Smooth muscle cell of the umbilical artery (primary cell): ENCODE measurements at places on chromosomes 4 and X. TPM values are rescaled to one million over a fixed set of nuclear protein-coding genes. Genes with fewer than 3 reads are reported as not detected.

CCNQ gene
- 24.5 and 31.8 TPM in 2 replicates for total RNA-seq

ARHGAP4 gene
- total RNA-seq = 0.97 and 2.1 TPM in 2 replicates

PPP3CA gene
- 52.9 and 53.2 TPM in 2 replicates for total RNA-seq

EXOC1L gene
- total RNA-seq = not detected in 2 replicates

NCAPG gene
- 2.1 and 20.7 TPM in 2 replicates for total RNA-seq

CRMP1 gene
- total RNA-seq = 0.30 and 5.5 TPM in 2 replicates

CTAG2 gene
- 0.65 and 3.3 TPM in 2 replicates for total RNA-seq

RPL9 gene
- total RNA-seq = 816 and 2,873 TPM in 2 replicates

ADH5 gene
- total RNA-seq = 158 and 183 TPM in 2 replicates

CC2D2A gene
- 17.8 and 19.7 TPM in 2 replicates for total RNA-seq

F11 gene
- total RNA-seq = not detected in 2 replicates

ZDHHC9 gene
- total RNA-seq = 24.3 and 32.0 TPM in 2 replicates

RBMX gene
- 137 and 193 TPM in 2 replicates for total RNA-seq

PSMD10 gene
- total RNA-seq = 96.1 and 142 TPM in 2 replicates

RAI2 gene
- total RNA-seq = not detected in 2 replicates

DMP1 gene
- not detected in 2 replicates for total RNA-seq

ACE2 gene
- total RNA-seq = 0.05 TPM in 1 of 2 replicates, not detected in the other

P2RY10 gene
- not detected in 2 replicates for total RNA-seq

TMPRSS11A gene
- not detected in 2 replicates for total RNA-seq

RADX gene
- total RNA-seq = 1.8 and 7.6 TPM in 2 replicates

AWAT2 gene
- total RNA-seq = not detected in 2 replicates

ALAS2 gene
- total RNA-seq = not detected in 2 replicates

CSN1S1 gene
- total RNA-seq = not detected in 2 replicates

BEND4 gene
- not detected in 2 replicates for total RNA-seq

LRP2BP gene
- 0.55 and 0.89 TPM in 2 replicates for total RNA-seq

ANKRD37 gene
- 24.3 and 35.3 TPM in 2 replicates for total RNA-seq

DMRTC1 gene
- total RNA-seq = not detected in 2 replicates

TMEM31 gene
- not detected in 2 replicates for total RNA-seq

SMR3B gene
- not detected in 2 replicates for total RNA-seq

LAS1L gene
- 14.6 and 20.8 TPM in 2 replicates for total RNA-seq

TNIP3 gene
- 1.5 and 2.8 TPM in 2 replicates for total RNA-seq

MAGEA2B gene
- total RNA-seq = not detected in 2 replicates

XG gene
- total RNA-seq = 0.59 and 1.7 TPM in 2 replicates

PRDM5 gene
- 12.2 and 22.0 TPM in 2 replicates for total RNA-seq

PHKA2 gene
- 8.0 and 13.4 TPM in 2 replicates for total RNA-seq

PJA1 gene
- total RNA-seq = 39.8 and 42.2 TPM in 2 replicates

EGFL6 gene
- total RNA-seq = not detected in 2 replicates

RHOXF1 gene
- not detected in 2 replicates for total RNA-seq

CCKAR gene
- 0.09 and 0.30 TPM in 2 replicates for total RNA-seq

MAGEA3 gene
- total RNA-seq = not detected in 2 replicates

CXorf65 gene
- not detected in 2 replicates for total RNA-seq

ANOS1 gene
- 29.6 and 35.9 TPM in 2 replicates for total RNA-seq

TMPRSS11F gene
- total RNA-seq = not detected in 2 replicates
